Activated CD4-positive, alpha-beta memory T cell treated with anti-CD3 and anti-CD28 coated beads for 36 hours (primary cell): ENCODE measurements at places on chromosomes 11 and 22. TPM values are rescaled to one million over a fixed set of nuclear protein-coding genes. Genes with fewer than 3 reads are reported as not detected.

DNA sequence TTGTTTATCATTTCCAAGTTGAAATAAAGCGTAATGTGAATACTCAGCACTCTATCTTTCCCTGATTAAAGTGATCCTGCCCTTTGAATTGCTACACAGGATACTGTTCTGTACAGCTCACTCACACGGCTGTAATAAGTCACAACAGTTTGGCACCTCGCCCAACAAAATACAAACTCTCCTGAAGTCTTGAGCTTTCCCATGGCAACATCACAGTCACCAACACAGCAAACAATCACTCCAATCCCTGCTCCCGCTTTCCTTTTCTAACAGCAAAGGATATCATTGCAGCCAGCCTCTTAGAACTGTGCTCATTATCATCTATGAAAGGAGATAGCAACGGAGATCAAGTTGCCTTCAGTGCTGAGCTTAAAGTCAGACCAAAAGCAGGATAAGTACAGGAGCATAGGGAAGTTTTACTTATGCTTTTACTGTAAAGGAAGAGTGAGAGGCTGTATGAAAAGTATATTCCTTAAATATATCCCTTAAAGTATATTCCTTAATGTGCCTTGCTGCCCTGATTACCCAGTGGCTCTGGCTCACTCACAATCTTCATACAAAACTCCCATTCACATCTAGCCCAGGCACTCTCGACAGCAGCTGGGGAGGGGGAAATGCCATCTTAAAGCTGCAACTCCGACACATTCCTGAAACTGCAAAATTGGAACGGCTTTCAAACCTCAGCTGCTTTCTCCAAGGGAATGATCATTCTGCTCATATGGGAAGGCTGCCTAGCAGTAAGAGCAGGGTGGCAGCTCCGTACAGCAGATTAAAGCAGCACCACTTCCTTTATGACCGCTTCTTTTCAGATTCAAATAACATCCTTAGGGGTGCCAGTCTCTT is 35.8 kb downstream of the MAML2 start:
- H3K4me1 ChIP-seq, result peaks cover 69% of the 10 kb centered on the region
- no peak for DNase-seq
- H3K4me3 ChIP-seq, result peak overlapping the region; percentile 27
- H3K27me3 ChIP-seq, result no peaks in the 10 kb centered on the region

GRCh38 chr22:36301851-36302250 is 48.9 kb downstream of the APOL1 start:
- peaks cover 8% of the 10 kb centered on the region for H3K4me1 ChIP-seq
- no peak overlapping the region for H3K4me3 ChIP-seq
- H3K27ac ChIP-seq, result peak overlapping the region; percentile 67
- no peak for DNase-seq
- peaks cover 73% of the 10 kb centered on the region for H3K36me3 ChIP-seq

The PRR5L gene
- total RNA-seq, result 43.6 TPM

The OR51M1 gene
- total RNA-seq, result not detected

DNA sequence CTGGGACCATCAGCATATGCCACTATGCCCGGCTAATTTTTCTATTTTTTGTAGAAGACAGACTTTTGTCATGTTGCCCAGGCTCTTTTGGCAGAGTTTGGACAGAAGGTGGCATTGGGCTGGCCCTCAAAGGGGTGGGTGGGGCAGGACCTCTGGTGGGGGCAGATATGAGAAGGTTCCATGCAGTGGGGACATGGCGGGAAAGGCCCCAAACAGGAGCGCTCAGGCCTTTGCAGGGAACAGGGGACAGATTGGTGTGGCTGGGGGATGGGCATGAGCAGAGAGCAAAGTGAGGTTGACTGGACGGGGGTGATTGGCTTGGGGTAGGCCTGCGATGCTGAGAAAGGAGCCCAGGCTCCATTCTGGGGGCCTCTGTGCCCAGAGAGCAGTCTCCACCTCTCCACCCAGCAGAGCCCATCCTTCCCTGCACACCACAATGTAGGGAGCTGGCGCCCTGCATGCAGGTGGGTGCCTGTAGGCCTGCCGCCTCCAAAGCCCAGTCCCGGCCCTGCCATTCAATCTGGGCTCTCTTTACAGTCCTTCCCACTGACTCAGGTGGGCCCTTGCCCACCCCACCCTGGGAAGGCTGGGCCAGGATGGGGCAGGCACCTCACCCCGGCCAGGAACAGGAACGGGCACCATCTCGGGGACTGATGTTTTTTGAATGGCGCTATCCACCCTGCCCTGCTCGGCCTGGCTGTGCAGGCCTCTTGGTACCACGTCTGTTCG is 98.7 kb downstream of the MORC2 start:
- no peaks in the 10 kb centered on the region for H3K36me3 ChIP-seq
- H3K4me1 ChIP-seq, result no peaks in the 10 kb centered on the region
- DNase-seq, result no peak
- no peak overlapping the region for H3K27ac ChIP-seq

The OR5P2 gene
- total RNA-seq, result not detected

- DNase-seq, result no peak
- H3K4me1 ChIP-seq, result no peaks in the 10 kb centered on the region
- no peak overlapping the region for H3K4me3 ChIP-seq
- no peaks in the 10 kb centered on the region for H3K27me3 ChIP-seq
Observed at GRCh38 chr11:92268546-92268945, 43.9 kb downstream of the FAT3 start.

DNA sequence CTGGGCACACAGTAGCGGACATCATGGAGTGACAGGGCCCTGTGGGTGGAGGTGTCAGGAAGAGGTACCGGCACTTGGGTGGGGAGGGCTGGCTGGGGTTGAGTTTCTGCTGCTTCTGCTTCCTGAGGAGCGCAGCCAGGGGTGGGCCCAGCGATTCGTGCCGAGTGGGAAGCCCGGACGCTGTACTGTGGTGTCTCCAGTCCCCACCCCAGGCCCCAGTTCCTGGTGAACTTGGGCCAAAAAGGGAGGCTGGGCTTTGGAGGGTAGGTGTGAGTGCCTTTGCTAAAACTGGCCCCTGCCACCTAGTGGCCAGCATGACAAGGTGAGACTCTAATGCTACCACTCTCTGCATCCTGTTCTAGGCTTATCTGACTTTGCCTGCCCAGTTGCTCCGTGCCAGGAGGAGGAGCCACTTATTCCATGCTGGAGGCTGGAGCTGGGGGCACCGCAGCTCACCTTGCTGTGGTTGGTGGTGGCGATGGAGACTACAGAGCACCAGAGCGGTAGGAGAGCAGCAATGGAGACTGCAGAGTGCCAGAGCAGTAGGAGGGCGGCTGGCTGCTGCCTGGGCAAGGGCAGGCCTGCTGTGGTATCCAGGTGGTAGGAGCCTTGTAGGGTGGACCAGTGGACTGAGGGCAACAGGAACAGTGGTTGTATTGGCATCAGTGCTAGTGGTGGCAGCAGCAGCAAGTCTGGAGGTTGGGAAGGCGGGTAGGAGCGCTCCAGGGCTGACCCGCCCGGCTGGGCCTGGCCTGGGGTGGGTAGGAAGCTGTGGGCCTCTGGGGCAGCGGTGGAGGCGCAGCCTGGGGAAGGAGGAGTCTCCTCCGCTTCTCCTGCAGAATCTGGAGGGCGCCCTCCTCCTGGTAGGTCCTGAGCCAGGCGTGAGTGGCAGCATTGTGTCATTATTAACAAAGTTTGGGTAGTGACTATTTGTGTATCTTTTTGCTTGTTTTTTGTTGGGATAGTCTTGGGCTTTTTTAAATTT is 2.2 kb upstream of the RFPL2 start:
- DNase-seq, result peak; percentile 61
- H3K27me3 ChIP-seq, result peaks cover 6% of the 10 kb centered on the region
- H3K36me3 ChIP-seq, result no peaks in the 10 kb centered on the region
- H3K27ac ChIP-seq, result no peak overlapping the region
- no peak overlapping the region for H3K4me3 ChIP-seq

GRCh38 chr11:43243927-43244326 is 67.9 kb upstream of the API5 start:
- no peaks in the 10 kb centered on the region for H3K36me3 ChIP-seq
- H3K27me3 ChIP-seq, result peaks cover 8% of the 10 kb centered on the region
- no peak for DNase-seq
- no peak overlapping the region for H3K27ac ChIP-seq
- H3K4me1 ChIP-seq, result no peaks in the 10 kb centered on the region
- no peak overlapping the region for H3K4me3 ChIP-seq

DNA sequence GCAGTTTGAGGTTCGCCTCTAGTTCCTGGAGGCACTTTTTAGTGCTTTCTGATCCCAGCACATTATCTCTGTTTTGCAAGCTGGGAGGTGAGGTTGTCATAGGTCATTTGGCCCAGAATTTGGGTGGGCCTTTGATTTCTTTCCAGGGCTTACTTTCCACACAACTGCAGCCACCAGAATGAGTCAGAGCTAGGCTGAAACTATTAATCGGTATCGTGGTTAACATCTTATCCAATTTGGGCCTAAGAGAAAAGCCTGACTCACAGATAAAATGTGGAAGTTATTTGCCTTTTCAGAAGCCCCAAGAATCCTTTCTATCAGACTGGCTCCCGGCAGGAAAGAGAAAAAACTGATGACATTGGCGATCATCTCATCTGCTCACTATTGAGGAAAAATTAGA is 166.4 kb downstream of the KIRREL3 start:
- H3K4me3 ChIP-seq, result no peak overlapping the region
- no peaks in the 10 kb centered on the region for H3K36me3 ChIP-seq
- no peak overlapping the region for H3K27ac ChIP-seq
- no peak for DNase-seq

The IGSF22 gene
- 0.85 TPM for total RNA-seq

GRCh38 chr11:18393581-18394274 is 635 bp upstream of the LDHA start:
- H3K4me1 ChIP-seq, result peaks cover 52% of the 10 kb centered on the region
- H3K27me3 ChIP-seq, result no peaks in the 10 kb centered on the region
- DNase-seq, result peak; percentile 56
- H3K4me3 ChIP-seq, result peak overlapping the region; percentile 98
- peak overlapping the region; percentile 98 for H3K27ac ChIP-seq

The RASD2 gene
- total RNA-seq, result not detected

The ASPHD2 gene
- total RNA-seq, result 10.0 TPM

DNA sequence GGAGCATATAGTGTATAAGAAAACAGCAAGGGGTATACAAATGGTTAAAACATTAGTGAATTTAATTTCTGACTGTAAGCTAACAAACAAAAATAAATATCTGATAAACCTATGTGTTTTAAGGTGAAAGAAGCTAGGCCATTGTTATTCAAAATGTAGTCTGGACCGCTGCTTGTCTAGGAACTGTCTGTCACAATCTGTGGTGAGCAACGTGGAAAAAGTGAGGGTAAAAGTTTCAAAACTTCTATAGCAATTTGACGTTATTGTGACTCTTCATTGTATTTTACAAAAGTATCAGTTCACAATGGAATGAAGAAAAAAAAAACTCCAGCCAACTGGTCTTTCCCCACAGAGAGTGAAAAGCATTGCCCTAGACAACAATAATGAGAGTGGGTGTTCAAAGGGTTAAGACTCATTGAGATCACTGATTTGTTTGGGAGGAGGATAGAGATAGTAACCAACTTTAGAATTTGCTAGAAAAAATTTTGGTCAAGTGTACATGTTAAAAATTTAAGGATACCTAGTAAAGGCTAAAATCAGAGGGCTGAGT is 79.1 kb downstream of the UVRAG start:
- no peak overlapping the region for H3K27ac ChIP-seq
- DNase-seq, result no peak
- peaks cover 6% of the 10 kb centered on the region for H3K36me3 ChIP-seq
- H3K4me3 ChIP-seq, result no peak overlapping the region
- H3K27me3 ChIP-seq, result no peaks in the 10 kb centered on the region

The OR52I2 gene
- not detected for total RNA-seq

DNA sequence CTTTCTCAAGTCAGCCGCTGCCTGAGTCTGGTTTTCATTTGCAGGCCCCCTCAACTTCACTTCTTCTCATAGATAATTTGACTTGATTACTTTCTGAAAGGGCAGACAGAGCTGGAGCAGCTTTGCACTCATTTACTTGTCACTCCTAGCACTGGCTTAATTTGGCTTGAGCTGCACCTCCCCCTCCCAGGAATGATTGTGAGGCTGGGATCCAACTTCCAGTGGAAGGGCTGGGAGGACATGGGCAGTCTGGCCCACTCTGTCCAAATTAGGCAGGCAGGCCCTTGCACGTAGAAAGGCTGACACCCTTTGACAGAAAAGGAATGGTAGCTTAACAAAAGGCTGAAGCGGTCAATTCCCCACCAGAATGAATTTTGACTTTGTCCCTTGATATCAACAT is 453.9 kb downstream of the ETS1 start:
- no peak overlapping the region for H3K4me3 ChIP-seq
- no peaks in the 10 kb centered on the region for H3K27me3 ChIP-seq
- no peak for DNase-seq
- no peaks in the 10 kb centered on the region for H3K4me1 ChIP-seq

GRCh38 chr11:116275635-116276034 is 497.2 kb downstream of the BUD13 start:
- H3K4me3 ChIP-seq, result no peak overlapping the region
- H3K36me3 ChIP-seq, result no peaks in the 10 kb centered on the region
- no peak overlapping the region for H3K27ac ChIP-seq
- DNase-seq, result no peak

DNA sequence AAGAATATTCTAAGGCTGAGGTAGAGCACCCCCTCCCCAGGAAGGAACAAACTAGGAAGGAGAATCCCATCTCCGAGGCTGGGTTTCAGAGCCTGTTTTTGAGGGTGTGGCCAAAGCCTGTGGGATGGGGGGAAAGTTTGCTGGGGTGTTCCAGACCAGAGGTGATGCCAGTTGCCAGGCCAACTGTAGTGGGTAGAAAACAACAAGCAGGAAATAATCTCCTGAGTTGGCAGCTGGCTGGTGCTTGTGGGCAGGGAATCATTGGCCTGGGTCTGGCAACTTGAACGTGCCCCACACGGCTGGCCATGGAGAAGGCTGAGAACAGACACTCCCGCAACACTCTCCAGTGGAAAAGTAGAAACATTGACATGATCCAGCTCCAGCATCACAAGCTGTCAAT is 385.6 kb downstream of the ETS1 start:
- H3K4me3 ChIP-seq, result no peak overlapping the region
- H3K36me3 ChIP-seq, result peaks cover 1% of the 10 kb centered on the region
- DNase-seq, result no peak
- H3K4me1 ChIP-seq, result peaks cover 11% of the 10 kb centered on the region
- H3K27me3 ChIP-seq, result no peaks in the 10 kb centered on the region

- no peak for DNase-seq
- H3K36me3 ChIP-seq, result peaks cover 6% of the 10 kb centered on the region
- H3K27me3 ChIP-seq, result peaks cover 68% of the 10 kb centered on the region
- H3K27ac ChIP-seq, result no peak overlapping the region
Observed at GRCh38 chr11:31808721-31809540, 2.2 kb downstream of the PAX6 start.

DNA sequence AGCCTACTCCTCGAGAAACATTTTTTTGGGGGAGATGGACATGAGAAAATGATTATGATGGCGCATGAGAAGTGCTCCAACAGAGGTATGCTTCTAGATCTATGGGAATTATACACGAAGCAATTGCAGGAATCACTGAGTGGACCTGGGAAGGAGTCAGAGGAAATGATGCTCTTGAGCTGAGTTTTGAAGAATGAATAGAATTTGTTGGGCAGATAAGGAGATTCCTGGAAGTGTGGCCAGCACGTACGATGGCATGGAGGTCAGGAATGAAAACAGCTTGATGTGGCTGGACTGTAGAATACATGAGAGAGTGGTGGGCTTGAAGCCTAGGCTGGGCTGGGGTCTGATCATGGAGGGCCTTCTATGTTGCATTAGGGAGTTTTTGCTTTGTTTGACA is 31.7 kb downstream of the ADAMTS15 start:
- no peak overlapping the region for H3K4me3 ChIP-seq
- peaks cover 1% of the 10 kb centered on the region for H3K27me3 ChIP-seq

- H3K27ac ChIP-seq, result no peak overlapping the region
- H3K4me3 ChIP-seq, result no peak overlapping the region
- no peaks in the 10 kb centered on the region for H3K36me3 ChIP-seq
- H3K4me1 ChIP-seq, result no peaks in the 10 kb centered on the region
- H3K27me3 ChIP-seq, result peaks cover 15% of the 10 kb centered on the region
Observed at GRCh38 chr11:36713715-36714114, 115.7 kb upstream of the RAG2 start.
